KG1 (cell line): ENCODE measurements at places on chromosomes 6 and 20.

GRCh38 chr6:65064844-65065243, 642.2 kb downstream of the EYS start:
- no peak for DNase-seq

GRCh38 chr6:1310628-1311399, 1.1 kb upstream of the FOXQ1 start:
- DNase-seq = no peak

- DNase-seq = no peak
These were observed 261.4 kb upstream of the JARID2 start for GRCh38 chr6:14984519-14984853.

DNA sequence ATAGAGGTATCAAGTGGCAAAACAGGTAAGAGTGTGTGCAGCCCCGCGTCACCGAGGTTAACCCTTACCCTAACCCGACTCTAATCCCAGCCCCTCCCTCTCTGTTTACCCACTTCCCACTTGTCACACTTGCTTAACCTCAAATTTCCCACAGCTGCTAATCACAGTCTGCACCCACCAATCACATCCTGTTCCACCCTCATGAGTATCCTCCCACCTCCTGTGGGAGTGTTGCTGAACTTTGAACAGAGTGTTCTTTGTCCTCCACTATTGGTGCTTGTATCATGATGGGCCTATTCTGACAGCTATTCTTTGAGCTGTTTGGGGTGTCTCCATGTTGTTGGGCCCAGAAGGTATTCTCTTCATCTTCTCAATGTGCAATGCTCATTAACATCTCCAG, 487.8 kb downstream of the PTPRT start:
- DNase-seq = no peak

DNA sequence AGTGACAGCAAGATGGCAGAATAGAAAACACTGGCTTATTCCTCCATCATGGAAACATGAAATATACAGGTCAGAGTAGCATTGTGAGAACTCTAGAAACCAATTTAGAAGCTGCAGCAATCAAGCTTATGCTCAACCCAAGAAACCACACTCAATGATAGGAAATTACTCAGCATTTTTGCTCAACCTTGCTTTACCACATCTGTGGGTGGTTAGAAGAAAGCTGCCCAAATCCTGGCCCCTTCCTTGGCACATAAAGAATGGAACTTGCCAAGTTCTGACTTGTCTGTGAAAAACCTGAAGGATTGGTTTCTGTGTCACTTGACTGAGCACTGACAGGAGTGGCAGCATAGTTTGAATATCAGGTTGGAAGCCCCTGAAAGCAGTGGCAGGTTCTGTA, 108.0 kb upstream of the MOCS1 start:
- no peak for DNase-seq
